Right lobe of liver (tissue), 6 donors: ENCODE measurements at places on chromosomes 1 and 21. TPM values are rescaled to one million over a fixed set of nuclear protein-coding genes. Genes with fewer than 3 reads are reported as not detected.
A peak's percentile ranks its signal among the peaks of the same experiment; 100 is the strongest.

Gene PHLDA3
- 10.9 TPM for total RNA-seq

Gene PFKL
- total RNA-seq, result 97.6 TPM

Gene COL11A1
- not detected for total RNA-seq

Gene CYP4A22
- 35.9 TPM for total RNA-seq

Gene PDPN
- 0.61 TPM for total RNA-seq

Gene SV2A
- total RNA-seq, result 0.14 TPM

Gene AMY1C
- not detected for total RNA-seq

Gene ERVH48-1
- 0.09 TPM for total RNA-seq

Gene VTCN1
- 0.74 TPM for total RNA-seq

Gene MCOLN3
- total RNA-seq, result 0.18 TPM

GRCh38 chr1:179786815-179787685, 44.0 kb downstream of the FAM163A start:
- no peak overlapping the region for H3K4me3 ChIP-seq
- no peaks in the 10 kb centered on the region for H3K27me3 ChIP-seq
- no peaks in the 10 kb centered on the region for H3K4me1 ChIP-seq
- H3K36me3 ChIP-seq, result no peaks in the 10 kb centered on the region

- H3K4me3 ChIP-seq, result no peak overlapping the region
- H3K27ac ChIP-seq, result no peak overlapping the region
- H3K27me3 ChIP-seq, result no peaks in the 10 kb centered on the region
- DNase-seq, result no peak
Measured at GRCh38 chr1:21590126-21590880, 78.9 kb downstream of the RAP1GAP start.

- no peaks in the 10 kb centered on the region for H3K27me3 ChIP-seq
- no peak overlapping the region for H3K4me3 ChIP-seq
- DNase-seq, result no peak
- H3K27ac ChIP-seq, result no peak overlapping the region
- no peaks in the 10 kb centered on the region for H3K4me1 ChIP-seq
Measured at GRCh38 chr1:41901551-41901950, 17.2 kb downstream of the HIVEP3 start.

- DNase-seq, result no peak
- peaks cover 14% of the 10 kb centered on the region for H3K4me1 ChIP-seq
Measured at GRCh38 chr1:183735069-183735860, 69.7 kb upstream of the RGL1 start.

DNA sequence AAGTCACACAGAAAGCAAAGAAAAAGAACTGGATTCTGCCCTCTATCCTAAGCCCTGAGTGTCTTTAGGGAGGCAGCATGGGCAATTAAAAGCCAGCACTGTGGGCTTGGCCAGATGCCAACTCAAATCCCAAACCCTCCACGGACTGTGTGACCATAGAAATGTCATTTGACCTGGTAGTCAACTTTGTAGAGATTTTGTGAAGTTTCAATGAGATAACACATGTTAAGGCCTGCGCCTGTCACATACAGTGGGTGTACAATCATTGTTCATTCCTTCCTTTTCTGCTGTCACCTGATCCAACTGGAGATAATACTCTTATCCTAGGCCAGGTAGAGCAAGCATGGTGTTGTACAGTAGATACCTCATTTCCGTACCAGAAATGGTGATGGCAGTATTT, 54.2 kb downstream of the TMEM53 start:
- no peak overlapping the region for H3K27ac ChIP-seq
- H3K27me3 ChIP-seq, result no peaks in the 10 kb centered on the region
- H3K4me3 ChIP-seq, result no peak overlapping the region
- no peaks in the 10 kb centered on the region for H3K36me3 ChIP-seq
- H3K4me1 ChIP-seq, result peaks cover 7% of the 10 kb centered on the region

GRCh38 chr1:204932573-204932909, 61.9 kb downstream of the NFASC start:
- H3K4me3 ChIP-seq, result no peak overlapping the region
- H3K36me3 ChIP-seq, result no peaks in the 10 kb centered on the region
- DNase-seq, result no peak
- no peaks in the 10 kb centered on the region for H3K27me3 ChIP-seq
- H3K27ac ChIP-seq, result no peak overlapping the region
- H3K4me1 ChIP-seq, result no peaks in the 10 kb centered on the region

DNA sequence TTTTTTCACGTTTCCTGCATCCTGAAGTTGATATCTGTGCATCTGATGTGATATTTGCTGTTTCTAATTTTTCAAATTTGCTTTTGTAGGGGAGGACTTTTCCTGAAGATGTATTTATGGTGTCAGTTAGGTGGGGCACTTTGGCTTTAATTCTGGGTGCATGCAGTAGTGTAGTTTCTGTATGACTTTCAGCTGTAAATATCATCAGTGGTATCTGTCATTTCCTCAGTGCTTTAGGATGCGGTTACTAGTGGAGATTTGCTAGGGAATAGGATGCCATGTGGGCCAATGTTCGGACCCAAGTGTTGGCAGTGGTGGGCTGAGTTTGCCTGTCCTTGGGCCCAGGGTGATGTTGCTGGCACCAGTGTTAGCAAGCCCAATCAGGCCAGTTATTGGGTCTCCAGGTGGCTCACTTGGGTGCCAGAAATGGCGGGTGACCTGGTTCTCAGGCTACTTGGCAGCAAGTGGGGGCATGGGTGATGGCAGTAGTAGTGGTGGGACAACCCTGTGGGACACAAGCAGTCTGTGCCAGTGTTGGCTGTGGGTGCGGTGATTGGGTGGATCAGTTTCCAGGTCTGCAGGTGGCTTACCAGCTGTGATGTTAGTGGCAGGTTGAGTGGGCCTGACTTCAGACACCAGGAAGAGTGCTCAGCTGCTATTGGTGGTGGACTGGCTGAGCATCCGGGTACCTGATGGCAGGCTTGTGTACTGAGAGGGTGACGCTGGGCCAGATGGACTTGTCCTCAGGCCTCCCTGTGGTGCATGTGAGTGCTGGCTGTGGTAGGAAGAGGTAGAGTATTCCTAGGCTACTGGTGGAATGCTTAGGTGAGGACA, 24.4 kb downstream of the CD55 start:
- DNase-seq, result no peak
- H3K27me3 ChIP-seq, result no peaks in the 10 kb centered on the region
- H3K4me3 ChIP-seq, result no peak overlapping the region
- H3K36me3 ChIP-seq, result no peaks in the 10 kb centered on the region
- H3K27ac ChIP-seq, result no peak overlapping the region

DNA sequence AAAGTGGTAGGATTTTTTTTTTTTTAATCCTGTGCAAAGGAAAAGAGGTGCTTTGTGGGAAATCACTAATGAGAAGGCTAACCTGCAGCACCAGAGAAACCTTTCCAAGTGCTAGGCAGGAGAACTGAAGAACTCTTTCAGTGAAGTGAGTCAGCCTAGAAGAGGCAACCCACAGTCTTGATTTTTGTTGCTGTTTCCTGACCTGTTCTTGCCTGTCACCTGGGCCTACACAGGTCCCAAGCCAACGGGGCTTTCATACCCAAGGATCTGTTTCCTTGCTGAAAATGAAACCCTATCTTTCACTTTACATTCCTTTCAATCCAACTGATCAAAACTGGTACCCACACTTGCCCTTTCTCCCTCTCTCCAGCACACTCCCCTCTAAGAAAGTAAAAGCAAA, 7.1 kb upstream of the IKBKE start:
- H3K27ac ChIP-seq, result no peak overlapping the region
- no peak for DNase-seq
- H3K4me1 ChIP-seq, result no peaks in the 10 kb centered on the region
- H3K36me3 ChIP-seq, result peaks cover 6% of the 10 kb centered on the region
- H3K4me3 ChIP-seq, result no peak overlapping the region
- no peaks in the 10 kb centered on the region for H3K27me3 ChIP-seq

GRCh38 chr1:25867210-25867991, 8.1 kb downstream of the PAQR7 start:
- H3K27me3 ChIP-seq, result no peaks in the 10 kb centered on the region
- H3K4me3 ChIP-seq, result no peak overlapping the region
- H3K27ac ChIP-seq, result peak overlapping the region; percentile 84

- H3K4me1 ChIP-seq, result no peaks in the 10 kb centered on the region
- no peaks in the 10 kb centered on the region for H3K27me3 ChIP-seq
- H3K27ac ChIP-seq, result no peak overlapping the region
- no peaks in the 10 kb centered on the region for H3K36me3 ChIP-seq
- H3K4me3 ChIP-seq, result no peak overlapping the region
Measured at GRCh38 chr1:194387531-194387930, 1201.1 kb upstream of the B3GALT2 start.
